ENCODE measurements at places on chromosomes 16 and 17.
A peak's percentile ranks its signal among the peaks of the same experiment; 100 is the strongest.

- no peak for DNase-seq
Observed at GRCh38 chr17:17366941-17367875, 64.0 kb downstream of the NT5M start.

DNA sequence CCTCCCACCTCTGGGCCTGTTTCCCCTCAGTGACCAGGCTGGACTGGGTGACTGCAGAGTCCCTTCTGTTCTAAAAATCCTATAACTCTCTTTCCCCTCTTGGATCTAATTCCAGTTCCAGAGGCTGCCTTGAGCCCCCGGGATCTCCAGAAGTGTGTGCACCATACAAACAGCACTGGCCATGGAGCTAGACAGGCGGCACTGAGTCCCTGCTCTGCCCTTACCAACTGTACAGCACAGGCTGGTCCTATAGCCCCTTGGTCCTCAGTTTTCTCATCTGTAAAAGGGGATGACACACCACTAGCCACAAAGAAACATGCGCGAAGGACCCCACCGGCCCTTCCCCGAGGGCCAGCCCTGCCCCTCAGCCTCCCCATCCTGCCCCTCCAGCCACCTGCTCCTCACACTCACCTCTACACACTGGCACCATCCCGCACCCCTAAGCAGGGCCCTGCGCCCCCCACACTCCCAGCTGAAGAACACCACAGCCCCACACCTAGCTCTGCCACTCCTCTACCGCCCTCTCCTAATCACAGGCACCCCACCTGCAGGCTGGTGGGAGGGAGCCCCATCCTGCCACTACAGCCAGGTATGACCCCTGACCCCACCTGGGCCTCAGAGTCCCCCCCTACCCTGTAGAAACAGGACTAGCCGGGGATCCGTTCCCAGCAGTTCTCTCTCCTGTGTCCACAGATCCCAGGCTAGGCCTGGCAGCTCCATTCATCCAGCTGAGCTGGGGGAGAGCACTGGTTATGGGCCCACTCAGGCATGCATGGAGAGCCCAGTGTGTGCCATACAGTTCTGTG, 913 bp upstream of the KRT16 start:
- no peak for DNase-seq

DNA sequence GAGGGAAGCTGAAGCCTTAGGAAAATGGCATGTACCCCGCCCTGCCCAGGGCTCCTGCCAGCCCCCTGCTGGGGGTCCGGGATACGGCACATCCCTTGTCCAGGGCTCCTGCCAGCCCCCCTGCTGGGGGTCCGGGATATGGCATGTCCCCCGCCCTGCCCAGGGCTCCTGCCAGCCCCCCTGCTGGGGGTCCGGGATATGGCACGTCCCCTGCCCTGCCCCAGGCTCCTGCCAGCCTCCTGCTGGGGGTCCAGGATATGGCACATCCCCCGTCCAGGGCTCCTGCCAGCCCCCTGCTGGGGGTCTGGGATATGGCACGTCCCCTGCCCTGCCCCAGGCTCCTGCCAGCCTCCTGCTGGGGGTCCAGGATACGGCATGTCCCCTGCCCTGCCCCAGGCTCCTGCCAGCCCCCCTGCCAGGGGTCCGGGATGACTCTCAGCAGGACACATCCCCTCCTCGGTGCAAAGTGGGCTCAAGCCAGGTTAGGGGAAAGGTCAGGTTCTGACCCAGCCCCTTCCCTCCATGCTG, 43.2 kb downstream of the RPH3AL start:
- DNase-seq: no peak

- no peak for DNase-seq
Observed at GRCh38 chr16:46673320-46674013, 15.5 kb downstream of the VPS35 start.

DNA sequence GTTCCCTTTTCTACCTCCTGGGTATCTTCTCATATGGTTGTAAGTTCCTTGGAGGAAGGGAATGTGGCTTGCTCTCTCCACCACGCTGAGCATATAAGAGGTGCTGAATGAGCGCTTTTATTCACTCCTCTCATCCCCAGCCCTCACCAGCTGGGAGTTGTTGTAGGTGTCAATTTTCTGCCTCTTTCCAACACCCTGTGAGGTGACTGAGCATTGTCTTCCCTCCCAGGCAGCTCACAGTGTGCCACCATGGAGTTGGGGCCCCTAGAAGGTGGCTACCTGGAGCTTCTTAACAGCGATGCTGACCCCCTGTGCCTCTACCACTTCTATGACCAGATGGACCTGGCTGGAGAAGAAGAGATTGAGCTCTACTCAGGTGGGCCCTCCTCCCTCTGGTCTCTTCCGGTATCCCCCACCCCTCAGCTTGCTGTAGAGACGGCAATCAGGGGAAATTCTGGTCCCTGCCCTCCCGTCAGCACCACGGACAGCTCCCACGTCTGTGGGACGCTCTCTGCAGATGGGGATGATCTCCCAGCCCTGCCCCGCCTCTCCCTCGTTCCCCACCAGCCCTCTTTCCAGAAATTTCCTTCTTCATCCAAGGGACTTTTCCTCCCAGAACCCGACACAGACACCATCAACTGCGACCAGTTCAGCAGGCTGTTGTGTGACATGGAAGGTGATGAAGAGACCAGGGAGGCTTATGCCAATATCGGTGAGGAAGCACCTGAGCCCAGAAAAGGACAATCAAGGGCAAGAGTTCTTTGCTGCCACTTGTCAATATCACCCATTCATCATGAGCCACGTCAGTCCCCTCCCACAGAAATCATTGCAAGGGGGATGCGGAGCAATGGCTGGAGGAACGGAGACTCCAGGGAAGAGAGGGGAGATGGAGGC, 18.3 kb downstream of the CIITA start:
- DNase-seq: no peak

DNA sequence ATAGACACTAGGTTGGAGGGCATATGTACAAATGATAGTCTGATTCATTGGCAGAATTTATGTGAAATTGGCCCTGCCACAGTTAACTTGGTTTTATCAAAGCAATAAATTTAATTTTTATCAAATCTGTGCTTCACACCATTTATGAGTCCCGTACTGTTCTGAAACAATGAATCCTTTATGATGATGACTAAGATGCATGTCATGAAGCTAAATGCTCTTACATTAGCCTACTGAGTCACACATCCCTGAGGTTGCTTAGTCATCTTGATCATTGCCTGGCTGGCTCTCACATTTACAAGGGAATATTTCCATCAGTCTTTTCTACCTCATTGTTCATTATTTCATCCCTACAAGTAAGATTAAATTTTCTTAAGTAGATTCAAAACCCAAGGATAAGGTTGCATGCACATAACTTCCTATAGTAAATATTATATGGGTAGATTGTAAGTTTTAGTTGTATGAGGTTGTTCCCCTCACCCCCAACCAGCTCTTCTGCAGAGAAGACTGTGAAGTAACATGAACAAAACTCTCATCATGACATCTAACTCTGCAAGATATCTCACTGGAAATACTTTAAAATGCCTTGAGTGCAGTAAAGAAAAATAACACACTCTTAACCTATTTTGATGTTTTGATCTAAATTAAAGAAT, 170.7 kb downstream of the CYB561 start:
- DNase-seq: peak; percentile 47

DNA sequence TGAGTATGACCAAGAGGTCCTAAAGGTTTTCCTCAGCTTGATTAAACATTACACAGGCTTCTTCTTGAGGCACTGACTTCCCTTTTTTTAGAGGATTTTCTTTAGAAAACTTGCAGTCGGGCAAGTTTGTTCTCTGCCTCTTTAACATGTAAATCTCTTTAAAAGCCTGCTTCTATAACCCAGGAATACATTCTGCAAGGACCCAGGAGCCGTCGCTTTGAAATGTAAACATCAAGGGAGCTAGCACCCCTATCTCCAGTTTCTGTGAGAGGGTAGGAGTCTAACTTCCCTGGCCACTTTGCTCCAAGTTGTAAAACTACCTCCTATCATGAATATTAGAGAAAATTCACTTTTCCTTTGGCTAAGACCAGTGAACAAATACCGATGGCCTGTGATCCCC, 201.5 kb upstream of the CPHXL start:
- DNase-seq: no peak

Data from smooth muscle cell of the brain vasculature (primary cell).